ENCODE measurements at places on chromosomes 5 and 9.

GRCh38 chr5:150172145-150172544 lies 5.6 kb downstream of the CDX1 start:
- DNase-seq = no peak

- peak; percentile 15 for DNase-seq
These were observed 17.0 kb upstream of the AUH start for GRCh38 chr9:91378695-91379127.

DNA sequence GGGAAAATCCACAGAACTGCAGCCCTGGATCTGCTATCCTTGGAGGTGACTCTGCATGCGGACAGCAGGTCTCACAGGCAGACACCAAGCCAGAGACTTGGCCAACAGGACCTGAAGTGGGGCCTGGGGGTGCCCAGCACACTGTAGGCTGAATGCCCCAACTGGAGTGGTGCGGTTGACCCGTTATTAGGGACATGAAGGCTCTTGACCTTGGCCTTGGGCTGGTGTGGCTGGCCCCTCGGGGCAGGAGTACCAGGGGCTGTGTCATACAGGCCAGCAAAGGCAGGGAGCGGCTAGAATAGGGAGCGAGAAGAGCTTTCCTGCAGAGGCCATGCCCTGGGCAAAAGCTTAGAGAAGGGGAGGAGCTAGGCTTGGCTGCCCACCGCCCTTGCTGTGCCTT lies 153.2 kb upstream of the MVB12B start:
- DNase-seq = no peak

GRCh38 chr5:126921241-126922091 lies 108.9 kb downstream of the MARCHF3 start:
- DNase-seq = no peak

GRCh38 chr9:134223091-134223490 lies 58.7 kb upstream of the RNU6ATAC start:
- no peak for DNase-seq

- DNase-seq = no peak
These were observed 15.9 kb downstream of the ANXA2R start for GRCh38 chr5:43024217-43024616.

GRCh38 chr5:142322747-142323479 lies 1.9 kb downstream of the SPRY4 start:
- peak; percentile 47 for DNase-seq

DNA sequence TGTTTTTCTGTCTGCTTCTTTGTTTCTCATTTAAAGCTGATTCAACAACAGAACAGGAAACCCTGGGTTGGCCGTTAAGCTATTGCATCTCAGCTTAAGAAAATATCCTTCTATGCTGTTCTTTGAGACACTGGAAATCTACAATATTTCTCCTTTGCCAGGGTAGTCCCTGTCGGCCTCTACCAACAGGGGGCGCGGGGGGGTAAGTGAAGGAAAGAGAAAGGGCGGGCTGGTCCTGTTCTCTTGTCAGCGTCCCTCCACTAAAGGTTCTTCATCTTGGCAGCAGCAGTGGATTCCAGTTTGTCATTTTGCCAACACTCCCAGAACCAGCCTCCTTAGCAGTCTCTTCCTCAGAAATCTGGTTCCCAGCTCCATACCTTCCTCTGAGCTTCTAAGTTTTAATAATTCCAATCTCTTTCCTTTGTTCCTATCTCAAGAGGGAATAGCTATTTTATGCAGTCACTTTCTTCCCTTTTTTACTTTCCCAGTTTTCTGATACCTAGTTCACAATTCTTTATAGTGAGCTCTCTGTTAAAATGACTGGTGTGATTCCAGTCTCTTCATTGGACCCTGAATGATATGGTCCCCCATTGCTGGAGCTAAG lies 222.3 kb downstream of the GLIS3 start:
- peak; percentile 86 for DNase-seq

- no peak for DNase-seq
These were observed 28.0 kb downstream of the ADAMTSL1 start for GRCh38 chr9:18501949-18502348.

GRCh38 chr5:18712936-18713485 lies 1078.8 kb downstream of the TAF11L14 start:
- no peak for DNase-seq

- no peak for DNase-seq
These were observed 161.6 kb downstream of the TMEM38B start for GRCh38 chr9:105855987-105856386.

DNA sequence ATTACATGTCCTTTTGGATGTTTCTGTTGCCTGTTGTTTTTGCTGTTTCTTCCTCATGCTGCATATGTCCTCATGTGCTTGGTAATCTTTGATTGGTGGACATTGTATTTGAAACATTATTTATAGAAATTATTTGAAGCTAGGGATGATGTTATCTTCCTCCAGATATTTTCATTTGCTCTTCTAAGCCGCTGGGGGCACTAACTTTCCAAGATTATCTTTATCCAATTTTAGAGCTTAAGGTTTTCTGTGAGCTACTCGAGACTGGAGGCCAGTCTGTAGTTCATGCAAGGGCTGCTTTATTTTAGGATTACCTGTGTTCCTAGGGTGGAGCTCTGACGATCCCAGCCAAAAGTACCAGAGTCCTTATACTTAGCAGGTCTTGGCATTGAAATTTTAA lies 40.9 kb downstream of the STX17 start:
- DNase-seq = no peak

GRCh38 chr5:4027088-4027734 lies 431.6 kb downstream of the IRX1 start:
- DNase-seq = no peak

GRCh38 chr5:80631278-80632259 lies 22.9 kb upstream of the MSH3 start:
- no peak for DNase-seq

DNA sequence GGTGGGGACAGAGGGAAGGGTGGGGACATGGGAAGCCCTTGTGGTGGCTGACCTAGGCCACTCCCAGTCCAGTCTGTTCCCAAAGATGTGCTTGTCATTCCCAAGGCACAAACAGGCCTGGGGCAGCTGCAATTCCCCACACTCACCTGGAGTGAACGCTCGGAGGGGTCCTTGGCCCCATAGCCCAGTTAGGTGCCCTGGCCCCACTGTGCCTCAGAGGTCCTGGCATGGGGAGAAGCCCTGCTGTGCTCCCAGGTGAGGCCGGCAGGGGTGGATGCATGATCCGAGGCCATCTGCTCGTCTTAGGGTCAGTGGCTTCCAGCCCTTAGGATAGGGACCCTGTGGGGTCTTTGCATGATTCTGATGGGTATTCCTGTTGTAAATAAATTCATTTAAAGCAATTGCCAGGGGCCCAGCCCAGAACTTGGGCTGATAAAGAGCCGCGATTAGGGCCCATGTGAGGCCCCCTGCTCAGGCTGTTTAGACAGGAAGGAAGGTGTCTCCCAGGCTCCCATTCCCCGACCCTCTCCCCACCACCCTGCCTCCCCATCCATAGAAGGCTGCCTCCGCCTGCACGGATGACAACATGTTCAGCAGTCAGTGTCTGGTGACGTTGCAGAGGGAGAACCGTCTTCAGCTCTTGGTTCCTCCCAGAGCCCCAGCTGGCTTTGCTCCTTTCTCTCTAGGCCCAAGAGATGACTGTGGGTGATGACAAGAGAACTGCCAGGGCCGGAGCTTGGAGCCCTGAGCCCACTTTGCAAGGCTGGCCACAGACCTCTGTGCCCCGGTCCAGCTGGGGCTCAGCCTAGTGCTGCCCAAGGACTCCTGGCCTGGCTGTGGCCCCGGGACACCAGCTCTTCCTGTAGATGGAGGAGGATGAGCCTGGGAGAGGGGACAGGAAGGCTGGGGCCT lies 28.4 kb upstream of the IRX4 start:
- no peak for DNase-seq

DNA sequence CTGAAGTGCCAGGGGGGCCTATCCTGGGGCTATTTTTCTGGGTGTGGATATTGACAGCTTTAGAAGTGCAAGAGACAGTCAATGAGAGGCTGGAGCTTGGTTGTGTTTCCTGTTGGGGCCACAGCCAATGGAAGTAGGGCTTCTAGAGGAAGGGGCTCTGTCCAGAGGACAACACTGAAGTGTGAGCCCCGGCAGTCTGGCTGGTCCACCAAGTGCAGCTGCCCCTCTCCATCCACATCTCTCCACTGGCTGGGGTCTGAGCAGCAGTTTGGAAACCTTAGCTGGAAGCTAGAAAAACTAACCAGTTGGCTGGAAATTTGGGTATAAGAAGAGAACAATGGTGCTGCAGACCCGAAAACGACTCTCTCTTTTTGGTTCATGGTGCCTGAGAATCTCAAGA lies 64.3 kb upstream of the PSD2 start:
- DNase-seq = no peak

GRCh38 chr5:180095545-180095944 lies 24.0 kb upstream of the RNF130 start:
- peak; percentile 35 for DNase-seq

GRCh38 chr5:142097681-142098080 lies 10.9 kb upstream of the NDFIP1 start:
- DNase-seq = peak; percentile 15

DNA sequence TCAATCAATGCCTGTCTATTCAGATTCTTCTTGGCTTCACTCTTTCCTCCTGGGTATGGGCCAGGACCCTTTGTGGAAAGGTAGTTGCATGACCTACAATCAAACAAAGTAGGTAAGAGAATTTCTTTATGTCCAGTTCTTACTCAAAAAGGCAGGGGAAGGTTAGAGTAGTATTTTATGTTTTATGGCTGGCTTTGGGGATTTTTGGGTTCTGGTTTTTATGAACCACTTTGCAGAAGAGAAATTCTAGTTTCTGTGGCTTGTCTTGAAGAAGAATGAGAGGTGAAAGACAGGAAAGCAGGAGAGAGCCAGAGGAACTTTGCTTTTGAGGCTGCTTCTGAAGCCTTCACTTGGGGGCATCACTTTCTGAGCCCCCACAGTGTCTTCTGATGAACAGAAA lies 14.7 kb upstream of the CRHBP start:
- DNase-seq = no peak

GRCh38 chr9:117034866-117035265 lies 347.8 kb downstream of the TRIM32 start:
- no peak for DNase-seq

- no peak for DNase-seq
These were observed 95.8 kb downstream of the RAPGEF6 start for GRCh38 chr5:131539251-131539650.

DNA sequence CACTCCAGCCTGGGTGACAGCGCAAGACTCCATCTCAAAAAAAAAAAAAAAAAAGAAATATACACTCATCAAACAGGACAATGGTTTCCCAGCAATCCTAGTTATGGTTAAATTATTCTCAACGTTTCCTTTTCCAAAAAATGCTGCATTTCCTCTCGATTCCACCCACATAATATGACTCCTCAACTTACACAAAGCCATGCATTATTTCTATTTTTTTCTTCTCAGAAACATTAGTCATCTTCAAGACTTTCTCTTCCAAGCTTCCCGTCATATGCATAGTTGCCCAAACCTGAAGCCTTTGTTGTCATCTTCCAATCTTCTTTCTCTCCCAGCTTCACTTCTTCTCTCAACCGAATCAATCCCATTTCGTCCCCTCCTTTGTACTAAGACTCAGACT lies 61.4 kb upstream of the RANBP6 start:
- no peak for DNase-seq

DNA sequence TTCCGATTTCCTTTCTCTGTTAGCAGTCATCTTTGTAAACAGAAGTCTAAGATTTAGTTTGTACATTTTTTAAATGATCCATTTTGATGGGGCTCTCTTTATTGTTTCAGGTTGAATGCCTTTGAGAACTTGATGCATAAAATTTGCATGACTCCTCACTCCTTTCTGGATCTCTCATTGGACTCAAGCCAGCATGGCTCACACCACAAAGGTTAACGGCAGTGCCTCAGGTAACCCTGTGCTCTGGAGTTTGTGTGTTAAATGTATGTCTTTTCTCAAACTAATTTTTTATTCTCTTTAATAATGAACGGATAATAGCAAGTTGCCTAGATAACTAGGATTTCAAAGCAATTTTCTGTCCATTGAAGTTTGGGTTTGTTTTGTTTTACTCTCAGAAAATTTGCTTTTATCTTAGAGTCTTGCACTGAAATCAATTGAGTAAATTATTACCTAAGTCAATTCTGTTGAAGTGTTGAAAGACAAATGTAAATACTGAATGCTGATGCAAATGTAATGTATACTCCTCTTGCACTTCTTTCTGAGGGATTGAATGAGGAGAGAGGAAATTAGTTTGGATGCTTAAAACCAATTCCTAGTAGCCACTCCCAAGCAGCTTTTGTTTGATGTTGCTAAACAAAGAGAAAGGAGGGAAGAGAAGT lies 164.6 kb upstream of the DMRT1 start:
- no peak for DNase-seq

- no peak for DNase-seq
These were observed 67.9 kb downstream of the STK10 start for GRCh38 chr5:172119921-172120688.

- DNase-seq = no peak
These were observed 63.0 kb downstream of the TSSK1B start for GRCh38 chr5:113371721-113372196.

Data from NCI-H226 (cell line).